Epithelial cell of esophagus (primary cell): ENCODE measurements at places on chromosomes 3 and 15.

- DNase-seq = no peak
Observed at GRCh38 chr15:78211189-78211921, 23.0 kb downstream of the ACSBG1 start.

- no peak for DNase-seq
Observed at GRCh38 chr15:81281456-81281735, 42.5 kb downstream of the STARD5 start.

GRCh38 chr3:48991851-48992545, 2.0 kb downstream of the P4HTM start:
- peak; percentile 50 for DNase-seq

DNA sequence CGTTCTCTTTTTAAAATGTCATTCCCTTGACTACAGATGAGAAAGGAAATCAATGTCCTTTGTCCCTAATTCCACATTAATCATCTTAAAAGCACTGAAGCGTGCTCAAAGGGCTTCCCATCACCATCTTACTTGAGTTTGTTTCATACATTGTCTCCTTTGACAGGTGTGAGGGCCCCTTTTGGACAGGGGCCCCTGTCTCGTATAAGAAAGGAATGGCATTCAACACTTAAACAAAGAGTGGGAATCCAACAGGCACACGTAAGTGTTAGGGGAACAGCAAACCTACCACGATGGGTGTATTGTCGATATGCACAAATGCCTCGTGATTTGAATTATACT, 5.0 kb downstream of the SSUH2 start:
- DNase-seq = no peak

DNA sequence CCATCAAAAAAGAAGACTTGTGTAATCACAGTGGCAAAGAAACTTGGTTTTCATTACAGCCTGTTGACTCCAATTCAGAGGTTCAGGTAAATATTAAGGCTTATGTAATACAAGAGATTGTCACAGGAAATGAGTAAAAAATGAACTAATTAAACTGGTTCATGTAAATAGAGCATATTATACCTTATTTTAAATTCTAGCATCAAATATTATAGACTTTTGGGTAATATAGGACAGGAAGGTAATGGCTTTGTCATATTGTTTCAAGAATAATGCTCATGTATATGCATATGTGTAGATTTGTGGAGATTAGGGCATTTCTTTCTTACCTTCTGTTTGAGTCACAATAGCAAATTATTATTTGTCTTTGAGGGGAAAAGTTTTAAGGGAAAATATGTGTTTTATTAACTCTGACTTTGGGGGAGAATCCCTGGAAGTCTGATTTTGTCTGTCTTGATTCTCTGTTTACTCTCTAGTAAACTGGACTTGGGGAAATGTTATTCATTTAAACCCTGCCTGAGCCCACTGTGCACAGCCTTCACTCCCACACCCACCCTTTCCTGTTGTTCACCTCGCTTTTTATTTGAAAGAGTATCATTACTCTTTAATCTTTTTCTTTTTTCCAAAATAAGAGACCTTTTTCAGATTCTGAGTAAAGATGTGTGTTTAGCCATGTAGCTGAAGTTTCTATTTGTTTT, 43.0 kb downstream of the RASA2 start:
- DNase-seq = peak; percentile 41

- no peak for DNase-seq
Observed at GRCh38 chr3:126023390-126023789, 54.4 kb downstream of the ROPN1B start.

- peak; percentile 70 for DNase-seq
Observed at GRCh38 chr3:149512073-149512782, 37.7 kb downstream of the TM4SF4 start.

- no peak for DNase-seq
Observed at GRCh38 chr3:148081926-148082325, 615.8 kb upstream of the AGTR1 start.

DNA sequence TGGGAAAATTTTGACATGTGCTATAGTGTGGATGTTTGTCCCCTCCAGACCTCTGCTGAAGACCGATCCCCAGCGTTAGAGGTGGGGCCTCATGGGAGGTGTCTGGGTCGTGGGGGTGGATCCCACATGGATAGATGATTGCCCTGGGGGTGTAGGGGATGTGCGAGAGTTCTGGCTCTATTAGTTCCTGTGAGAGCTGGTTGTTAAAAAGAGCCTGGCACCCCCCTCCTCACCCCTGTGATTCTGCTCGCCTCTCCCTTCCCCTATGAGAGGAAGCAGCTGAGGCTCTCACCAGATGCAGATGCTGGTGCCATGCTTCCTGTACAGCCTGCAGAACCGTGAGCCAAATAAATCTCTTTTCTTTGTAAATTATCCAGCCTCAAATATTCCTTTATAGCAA, 67.4 kb downstream of the ATP10A start:
- no peak for DNase-seq

DNA sequence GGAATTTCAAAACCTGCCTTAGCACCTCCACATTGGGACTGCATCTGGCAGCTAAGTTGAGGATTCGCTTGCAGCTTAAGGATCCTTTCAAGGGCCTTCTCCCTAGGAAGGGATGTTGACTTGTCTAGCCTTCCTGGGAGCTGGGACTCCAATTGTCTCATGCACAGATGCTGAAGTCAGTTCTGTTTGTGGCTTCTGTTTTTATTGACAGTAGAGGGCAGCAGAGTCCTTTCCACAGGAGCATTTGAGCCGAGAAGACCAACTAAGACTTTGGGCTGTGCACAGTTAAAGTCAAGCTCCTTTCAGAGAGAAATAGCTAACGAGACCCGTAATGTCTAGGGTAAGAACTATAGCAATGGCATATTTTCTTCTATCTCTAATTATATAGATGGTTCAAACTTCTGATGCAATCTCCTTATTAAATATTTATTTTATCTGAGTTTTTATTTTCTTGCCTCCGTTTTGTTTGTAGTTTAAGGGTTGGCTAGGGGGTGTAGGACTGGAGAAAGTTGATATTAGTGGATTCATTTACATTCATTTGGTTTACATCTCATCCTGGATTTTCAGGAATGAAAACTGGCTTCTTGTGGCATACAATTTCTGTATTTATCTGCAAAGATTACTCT, 59.7 kb upstream of the KBTBD8 start:
- peak; percentile 72 for DNase-seq

GRCh38 chr15:25248583-25249235, 190.1 kb downstream of the UBE3A start:
- no peak for DNase-seq

GRCh38 chr3:42819351-42819965, 10.2 kb downstream of the ACKR2 start:
- DNase-seq = peak; percentile 41

DNA sequence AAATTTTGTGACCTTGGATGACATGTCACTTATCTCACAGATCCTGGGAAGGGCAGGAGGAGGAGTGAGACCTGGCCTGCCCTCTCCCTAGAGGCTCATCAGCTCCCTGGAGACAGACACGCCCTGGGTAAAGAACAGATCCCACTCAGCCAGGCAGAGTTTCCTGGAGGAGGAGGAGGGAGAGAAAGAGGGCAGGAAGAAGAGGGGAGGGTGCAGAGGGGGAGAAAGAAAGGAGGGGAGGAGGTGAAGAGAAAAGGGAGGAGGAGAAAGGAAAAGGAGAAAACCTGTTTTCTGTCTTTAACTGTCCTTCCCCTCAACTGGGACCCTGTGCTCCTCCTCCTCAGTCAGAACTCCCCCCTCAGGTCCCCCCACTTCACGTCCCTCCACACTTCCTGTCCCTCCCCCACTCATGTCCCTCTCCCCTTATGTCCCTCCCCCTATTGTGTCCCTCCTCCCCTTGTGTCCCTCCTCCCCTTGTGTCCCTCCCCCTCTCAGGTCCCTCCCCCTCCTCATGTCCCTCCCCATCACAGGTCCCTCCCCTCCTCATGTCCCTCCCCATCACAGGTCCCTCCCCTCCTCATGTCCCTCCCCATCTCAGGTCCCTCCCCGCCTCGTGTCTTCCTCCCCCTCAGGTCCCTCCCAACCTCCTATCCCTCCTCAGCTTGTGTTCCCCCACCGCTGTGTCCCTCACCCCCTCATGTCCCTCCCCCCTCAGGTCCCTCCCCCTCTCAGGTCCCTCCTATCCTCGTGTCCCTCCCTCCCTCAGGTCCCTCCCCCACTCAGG, 52.3 kb upstream of the CGNL1 start:
- peak; percentile 89 for DNase-seq

GRCh38 chr3:82055792-82056191, 294.3 kb upstream of the GBE1 start:
- DNase-seq = peak; percentile 74

GRCh38 chr15:85766001-85766831, 28.5 kb downstream of the KLHL25 start:
- no peak for DNase-seq

- DNase-seq = no peak
Observed at GRCh38 chr3:113275583-113275928, 64.2 kb downstream of the BOC start.

DNA sequence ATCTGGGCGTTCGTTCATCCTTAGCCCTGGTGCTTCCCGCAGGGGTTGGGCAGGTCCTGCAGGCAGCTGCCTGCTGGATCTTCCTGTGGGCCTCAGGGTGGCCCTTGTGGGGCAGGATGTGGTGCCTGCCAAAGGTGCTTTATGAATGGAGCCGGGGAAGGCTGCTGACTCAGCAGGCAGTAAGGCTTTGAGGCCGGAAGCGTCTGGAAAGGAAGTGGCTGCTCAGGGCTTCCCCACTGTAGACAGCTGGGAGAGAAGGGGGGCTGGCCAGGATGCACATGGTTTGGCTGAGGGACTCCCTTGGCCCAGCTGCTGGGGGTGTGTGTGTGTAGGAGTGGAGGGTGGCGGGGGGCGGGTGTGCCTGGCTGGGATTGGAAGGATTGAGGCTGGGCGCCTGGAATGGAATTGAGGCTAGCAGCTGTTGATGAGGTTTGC, 12.9 kb downstream of the CD276 start:
- DNase-seq = peak; percentile 91

- peak; percentile 93 for DNase-seq
Observed at GRCh38 chr3:190586631-190587011, 72.7 kb downstream of the IL1RAP start.

- no peak for DNase-seq
Observed at GRCh38 chr15:57881361-57881760, 174.8 kb downstream of the POLR2M start.

GRCh38 chr15:87033056-87033455, 953.4 kb downstream of the AGBL1 start:
- no peak for DNase-seq

- DNase-seq = peak; percentile 14
Observed at GRCh38 chr3:152910966-152911365, 76.0 kb downstream of the P2RY1 start.

- DNase-seq = no peak
Observed at GRCh38 chr3:853489-853888, 239.3 kb upstream of the CNTN6 start.

DNA sequence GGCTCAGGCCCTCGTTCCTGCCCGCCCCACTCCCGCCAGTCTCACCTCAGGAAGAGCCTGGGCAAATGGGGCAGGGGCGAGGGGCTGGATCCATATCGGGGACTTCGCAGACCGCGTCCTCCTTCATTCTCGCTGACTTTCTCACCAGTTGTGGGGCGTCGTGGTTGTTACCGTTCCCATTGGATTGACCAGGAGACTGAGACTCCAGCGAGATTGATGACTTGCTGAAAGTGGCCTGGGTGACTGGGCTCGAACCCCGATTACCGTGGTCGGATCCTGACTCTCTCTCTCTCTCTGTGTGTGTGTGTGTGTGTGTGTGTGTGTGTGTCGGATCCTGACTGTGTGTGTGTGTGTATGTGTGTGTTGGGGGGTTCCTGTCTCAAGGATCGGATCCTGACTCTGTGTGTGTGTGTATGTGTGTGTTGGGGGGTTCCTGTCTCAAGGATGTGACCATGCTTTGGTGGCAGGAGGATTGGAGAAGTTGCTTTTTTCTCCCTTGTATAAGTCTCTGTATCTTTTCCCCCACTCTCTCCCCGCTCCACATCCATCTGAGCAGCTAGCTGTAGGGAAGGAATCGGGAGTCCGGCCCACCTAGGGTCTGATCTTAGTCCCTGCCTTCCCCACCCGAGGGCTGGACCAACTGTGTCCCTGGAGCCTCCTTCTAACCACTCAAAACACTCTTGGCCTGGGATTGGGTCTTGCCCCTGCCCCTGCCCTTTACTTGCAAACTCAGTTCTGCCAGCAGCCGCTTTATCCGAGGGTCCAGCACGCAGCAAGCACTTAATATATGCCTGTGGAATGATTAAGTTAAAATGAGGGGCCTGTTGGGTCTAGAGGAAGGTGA, 603 bp downstream of the PLEKHO2 start:
- DNase-seq = peak; percentile 29

GRCh38 chr3:154517404-154517803, 87.4 kb upstream of the GPR149 start:
- DNase-seq = no peak

DNA sequence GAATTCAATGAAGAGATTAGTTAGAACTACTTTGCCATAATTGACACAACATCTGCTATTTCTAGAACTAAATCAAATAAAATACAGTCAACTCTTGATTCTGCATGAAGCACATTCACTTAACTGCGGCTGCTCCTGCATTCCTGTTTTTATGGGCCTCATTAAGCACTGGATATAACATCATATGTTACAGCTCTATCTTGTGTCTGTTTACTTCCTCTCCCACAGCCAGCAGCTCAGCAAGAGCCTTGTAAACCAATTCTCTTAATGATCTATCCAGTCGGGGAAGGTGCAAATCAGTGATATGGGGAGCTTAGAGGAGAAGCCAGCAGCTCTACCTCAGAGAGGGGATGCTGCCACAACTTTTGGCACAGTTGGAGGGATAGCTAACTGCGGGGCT, 329.2 kb downstream of the ARRDC4 start:
- no peak for DNase-seq

DNA sequence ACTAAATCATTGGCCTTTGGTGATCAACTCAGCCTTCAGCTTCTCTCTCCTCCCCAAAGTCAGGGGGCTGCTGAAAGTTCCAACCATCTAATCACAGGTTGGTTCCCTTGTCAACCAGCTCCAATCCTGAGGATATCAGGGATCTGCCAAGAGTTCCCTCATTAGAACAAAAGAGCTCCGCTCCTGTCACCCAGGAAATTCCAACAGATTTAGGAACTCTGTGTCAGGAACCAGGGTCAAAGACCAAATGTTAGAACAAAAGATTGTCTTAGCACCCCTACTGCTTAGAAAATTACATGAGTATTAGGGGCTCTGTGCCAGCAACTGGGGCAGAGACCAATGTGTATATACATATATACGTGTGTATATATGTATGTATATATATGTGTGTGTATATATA, 32.3 kb upstream of the RAB7A start:
- no peak for DNase-seq

GRCh38 chr3:111874177-111874820, 15.2 kb downstream of the PHLDB2 start:
- DNase-seq = peak; percentile 85

DNA sequence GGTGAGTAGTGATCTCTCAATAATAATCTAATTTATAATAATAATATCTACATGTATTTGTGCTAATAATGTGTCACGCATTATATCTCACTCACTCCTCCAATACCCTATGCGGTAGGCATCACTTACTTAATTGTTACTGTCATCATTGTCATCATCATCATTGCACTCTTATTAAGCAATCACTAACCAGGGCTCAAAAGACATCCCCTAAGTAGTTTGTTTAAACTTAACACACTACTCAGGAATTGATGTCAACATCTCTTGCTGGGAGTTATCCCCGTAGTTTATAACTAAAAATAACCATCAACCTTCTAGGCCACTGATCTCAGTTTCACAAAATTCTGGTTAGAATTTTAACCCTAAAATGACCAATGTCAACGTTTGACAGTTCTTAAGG, 56.8 kb upstream of the ICE2 start:
- no peak for DNase-seq
